B cell (primary cell): ENCODE measurements at places on chromosomes 1 and 21. TPM values are rescaled to one million over a fixed set of nuclear protein-coding genes. Genes with fewer than 3 reads are reported as not detected.

Gene SOX13
- polyA plus RNA-seq, result 0.19 and 1.3 TPM in 2 replicates

Gene NPHS2
- not detected in 2 replicates for polyA plus RNA-seq

Gene AZIN2
- polyA plus RNA-seq, result 0.33 and 1.1 TPM in 2 replicates

Gene TTC39A
- not detected in 2 replicates for polyA plus RNA-seq

Gene ATAD3C
- 1.1 TPM in 2 replicates for polyA plus RNA-seq

Gene CORT
- 0.20 TPM in 1 of 2 replicates, not detected in the other for polyA plus RNA-seq

Gene DRAXIN
- polyA plus RNA-seq, result 0.21 and 0.26 TPM in 2 replicates

Gene OLIG2
- polyA plus RNA-seq, result not detected in 2 replicates
